ENCODE measurements at places on chromosomes 16 and 17.
A peak's percentile ranks its signal among the peaks of the same experiment; 100 is the strongest.

DNA sequence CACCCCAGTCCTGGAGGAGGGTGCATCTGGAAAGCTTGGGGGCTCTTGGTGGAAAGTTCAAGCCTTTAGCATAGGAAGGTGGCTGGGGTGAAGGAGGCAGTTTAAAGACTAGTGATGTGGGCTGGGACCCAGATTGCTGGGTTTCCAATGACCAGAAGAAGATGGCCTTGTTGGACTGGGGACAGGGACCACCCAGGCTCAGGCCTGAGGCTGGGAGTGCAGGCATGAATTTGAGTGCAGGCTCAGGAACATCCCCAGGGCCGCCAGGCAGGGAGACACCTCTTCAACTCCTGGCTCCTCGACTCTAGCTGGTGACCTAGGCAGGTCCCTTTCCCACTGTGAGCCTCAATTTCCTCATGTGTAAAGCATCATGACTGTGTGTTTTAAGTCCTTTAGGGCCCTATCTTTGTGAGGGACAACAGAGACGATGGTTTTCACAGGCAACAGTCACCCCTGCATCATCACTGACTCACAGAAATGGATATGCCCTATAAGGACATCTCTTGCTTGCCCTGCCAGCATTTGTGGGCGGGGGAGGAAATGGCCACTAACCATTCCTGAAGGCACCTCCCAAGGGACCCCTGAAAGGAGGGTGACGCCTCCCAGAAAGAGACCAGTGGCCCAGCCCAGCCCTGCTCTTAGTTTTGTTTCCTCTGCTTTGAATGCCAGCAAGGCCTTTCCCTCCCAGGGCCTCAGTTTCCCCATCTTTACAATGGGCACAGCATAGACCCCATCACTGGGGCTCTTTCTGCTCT lies 11.1 kb downstream of the NLRC5 start:
- DNase-seq = no peak

- no peak for DNase-seq
Measured at GRCh38 chr16:20874088-20874581, 26.0 kb downstream of the DCUN1D3 start.

GRCh38 chr16:64925166-64925565 lies 196.7 kb downstream of the CDH11 start:
- DNase-seq = no peak

- no peak for DNase-seq
Measured at GRCh38 chr16:75697571-75697970, 3.7 kb downstream of the DUXB start.

GRCh38 chr17:39757931-39758873 lies 20.5 kb downstream of the GRB7 start:
- DNase-seq = no peak

- DNase-seq = peak; percentile 79
Measured at GRCh38 chr17:74431568-74432423, at the start of gene GPRC5C. GPRC5C (plus strand) TSS chr17:74432088; CDS start chr17:74439777, 7,689 bp downstream.

DNA sequence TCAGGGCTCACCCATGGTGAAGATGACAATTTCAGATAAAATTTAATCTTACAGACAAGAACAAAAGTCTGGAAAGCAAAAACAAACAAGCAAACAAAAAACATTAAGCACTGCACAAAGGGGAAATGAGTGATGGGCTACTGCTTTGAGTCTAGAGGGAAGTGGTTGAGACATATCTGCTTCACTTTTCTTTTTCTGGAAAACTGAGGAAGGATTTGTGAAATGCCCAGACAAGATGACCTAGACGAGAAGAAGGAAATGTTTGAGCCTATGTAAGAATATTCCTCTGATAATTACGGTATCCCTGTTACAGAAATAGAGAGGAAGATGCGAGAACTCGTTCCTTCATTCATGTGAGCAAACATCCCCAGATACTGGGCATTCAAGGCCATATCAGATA lies 11.5 kb upstream of the HYDIN start:
- no peak for DNase-seq

- no peak for DNase-seq
Measured at GRCh38 chr17:75295201-75296158, 6.2 kb upstream of the SLC25A19 start.

GRCh38 chr16:62816971-62817519 lies 780.8 kb upstream of the CDH8 start:
- peak; percentile 42 for DNase-seq

GRCh38 chr17:1542316-1542715 lies 20.3 kb downstream of the PITPNA start:
- no peak for DNase-seq

GRCh38 chr17:78289802-78290363 lies 58.5 kb downstream of the TMEM235 start:
- peak; percentile 40 for DNase-seq

DNA sequence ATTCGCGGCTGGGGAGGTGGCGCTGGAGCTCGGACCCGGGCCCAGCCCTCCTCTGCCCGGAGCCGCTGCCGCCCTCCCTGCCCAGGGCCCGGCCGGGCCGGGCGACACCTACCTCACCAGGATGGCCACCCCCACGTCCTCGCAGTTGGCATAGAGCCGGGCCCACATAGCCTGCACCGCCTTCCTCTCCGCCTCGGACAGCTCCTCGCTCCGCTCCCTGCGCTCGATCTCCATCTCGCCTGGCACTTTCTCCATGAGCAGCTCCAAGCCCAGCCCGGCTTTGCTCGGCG lies 276 bp downstream of the CYGB start:
- DNase-seq = no peak

DNA sequence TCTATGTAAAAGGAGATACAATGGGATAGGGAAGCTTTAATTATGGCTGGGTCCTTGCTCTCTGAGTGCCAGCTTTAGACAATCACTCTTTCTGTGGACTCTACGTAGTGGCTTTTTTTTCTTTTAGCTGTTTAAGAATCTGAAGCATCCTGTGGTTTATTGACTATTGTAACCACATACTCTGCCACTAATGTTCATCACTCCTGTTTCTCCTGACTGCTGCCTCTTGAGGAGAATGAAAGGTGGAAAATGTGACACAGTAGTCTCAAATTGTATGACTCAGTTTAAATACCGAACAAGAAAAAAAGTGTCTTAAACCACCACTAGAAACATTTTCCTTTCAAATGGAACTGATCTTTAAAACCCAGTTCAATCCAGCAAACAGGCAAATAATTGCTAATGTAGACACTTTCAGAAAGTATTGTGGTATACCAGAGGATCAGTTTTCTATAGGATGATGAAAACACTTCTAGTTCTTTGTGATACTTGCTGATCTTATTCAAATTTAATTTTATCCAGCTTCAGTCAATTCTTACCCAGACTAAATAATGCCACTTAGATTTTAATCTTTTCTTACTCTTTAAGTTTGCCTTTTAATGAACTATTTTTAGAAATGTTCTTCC lies 302.7 kb upstream of the PMFBP1 start:
- DNase-seq = no peak

GRCh38 chr16:80046261-80046660 lies 445.7 kb upstream of the MAF start:
- no peak for DNase-seq

DNA sequence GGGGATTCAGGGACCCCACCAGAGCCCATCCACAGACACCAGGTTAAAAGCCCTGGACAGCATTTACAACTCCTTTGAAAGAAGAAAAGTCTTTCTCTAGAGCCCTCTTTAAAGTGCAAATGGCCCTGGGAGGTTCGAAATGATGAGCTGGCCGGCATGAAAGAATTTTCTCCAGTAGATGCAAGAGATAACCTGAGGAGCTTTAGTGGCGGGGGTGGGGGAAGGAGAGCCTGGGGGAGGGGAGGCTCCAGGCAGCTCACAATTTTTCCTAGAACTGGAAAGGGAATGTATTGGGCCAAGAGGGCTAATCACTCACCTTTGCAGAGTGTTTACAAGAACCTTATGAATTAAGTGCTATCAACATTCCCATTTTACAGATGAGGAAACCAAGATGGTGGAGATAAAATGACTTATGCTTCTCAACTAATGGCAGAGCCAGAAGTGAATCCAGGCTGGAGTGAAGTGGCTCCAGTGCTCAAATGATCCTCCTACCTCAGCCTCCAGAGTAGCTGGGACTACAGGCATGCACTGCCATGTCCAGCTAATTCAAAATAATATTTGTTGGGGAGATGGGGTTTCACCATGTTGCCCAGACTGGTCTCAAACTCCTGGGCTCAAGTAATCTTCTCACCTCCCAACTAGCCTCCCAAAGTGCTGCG lies 4.2 kb upstream of the CDH1 start:
- no peak for DNase-seq

- no peak for DNase-seq
Measured at GRCh38 chr16:17294856-17295255, 175.9 kb downstream of the XYLT1 start.

DNA sequence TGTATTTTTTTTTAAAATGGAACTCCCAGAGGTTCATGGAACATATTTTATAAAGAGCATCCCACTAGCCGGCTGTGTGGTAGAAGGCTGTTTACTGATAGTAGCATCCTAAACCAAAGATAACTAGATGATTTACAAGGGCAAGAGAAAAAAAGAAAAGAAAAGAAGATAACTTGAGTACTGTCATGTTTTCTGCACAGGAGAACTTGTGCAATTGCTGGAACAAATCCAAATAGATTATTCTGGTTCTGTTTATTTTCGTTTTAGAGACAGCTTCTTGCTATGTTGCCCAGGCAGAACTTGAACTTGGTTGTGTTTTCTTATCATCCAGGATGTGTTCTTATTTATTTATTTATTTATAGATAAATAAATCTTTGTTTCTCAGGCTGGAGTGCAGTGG lies 20.9 kb upstream of the PPM1D start:
- no peak for DNase-seq

GRCh38 chr17:50634224-50634914 lies at the start of gene ABCC3:
ABCC3 (plus strand) TSS chr17:50634881; CDS start chr17:50634937, 56 bp downstream.
- no peak for DNase-seq

DNA sequence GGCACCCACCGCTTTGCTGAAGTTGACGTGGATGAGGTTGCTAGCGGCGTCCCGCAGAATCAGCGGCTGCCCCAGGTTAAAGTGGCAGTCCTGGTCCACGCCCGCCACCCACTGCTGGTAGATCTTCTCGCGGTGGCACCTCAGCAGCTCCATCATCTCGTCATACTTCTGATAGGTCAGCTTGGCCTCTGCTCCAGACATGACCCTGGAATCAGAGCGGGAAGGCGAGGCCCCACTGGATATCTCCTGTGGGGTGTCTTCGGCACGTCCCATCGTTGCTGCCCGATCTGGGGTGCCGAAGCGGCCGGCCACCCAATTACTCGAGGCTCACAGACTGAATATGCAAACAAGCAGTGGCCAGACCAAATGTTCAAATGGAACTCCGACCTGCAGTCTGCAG lies 16.5 kb downstream of the DNAH17 start:
- DNase-seq = no peak

GRCh38 chr17:82216301-82217119 lies 3.9 kb upstream of the CCDC57 start:
- DNase-seq = no peak

DNA sequence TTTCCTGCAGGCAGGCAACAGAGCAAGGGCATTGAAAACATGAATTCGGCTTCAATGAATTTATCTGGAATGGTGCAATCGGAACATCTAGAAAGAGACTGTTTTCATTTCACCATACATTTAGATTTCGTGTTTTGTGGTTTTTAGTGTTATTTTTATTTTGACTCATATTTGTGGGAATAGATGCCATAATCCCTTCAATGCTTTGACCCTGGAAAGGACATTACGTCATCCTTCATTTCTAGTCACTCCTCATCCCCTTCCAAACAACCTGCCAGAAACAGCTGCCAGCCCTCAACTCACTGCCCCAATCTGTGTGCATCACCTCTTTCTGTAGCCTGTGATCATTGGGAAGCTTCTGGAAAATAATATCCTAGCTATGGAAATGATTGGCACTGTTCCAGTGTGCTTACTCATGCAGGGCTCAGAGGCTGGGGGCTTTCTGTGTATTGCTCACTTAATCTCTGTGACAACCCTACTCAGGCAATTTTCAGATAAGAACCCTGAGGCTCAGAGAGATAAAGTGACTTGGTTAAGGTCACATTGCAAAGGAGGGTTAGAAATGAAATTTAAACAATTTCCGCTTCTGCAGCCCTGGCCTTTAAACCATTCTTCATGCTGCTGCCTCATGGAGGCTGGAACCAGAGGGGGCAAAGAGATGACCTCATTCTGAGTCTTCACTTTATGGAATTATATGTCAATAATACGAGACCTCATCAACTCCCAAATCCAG lies 9.5 kb upstream of the KSR1 start:
- no peak for DNase-seq

DNA sequence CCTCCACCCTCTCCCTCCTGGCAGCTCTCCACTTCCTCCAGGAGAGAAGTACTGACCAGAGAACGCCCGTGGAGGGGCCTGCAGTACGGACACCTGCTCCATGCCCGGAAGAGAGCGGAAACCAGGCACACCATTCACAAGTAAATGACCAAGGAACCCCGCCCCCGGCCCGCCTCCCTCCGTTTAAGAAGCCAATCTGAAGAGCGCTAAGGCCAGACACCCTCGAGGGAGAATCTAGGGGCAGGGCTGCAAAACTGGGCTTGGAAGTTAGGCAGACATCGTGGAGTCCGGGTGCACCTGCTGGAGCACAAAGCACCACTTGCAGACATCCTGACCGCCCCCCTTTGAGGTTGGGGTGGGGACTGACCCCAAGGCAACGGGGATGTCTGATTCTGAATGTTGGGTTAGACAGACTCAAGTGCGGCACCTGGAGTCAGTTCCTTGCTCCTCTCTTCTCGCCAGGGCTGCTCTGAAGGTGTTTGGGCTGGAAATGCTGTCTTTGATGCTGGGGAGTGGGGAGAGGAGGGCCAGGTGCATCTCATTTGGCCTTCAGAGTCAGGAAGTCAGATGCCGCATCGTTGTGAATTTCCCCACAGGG lies 964 bp upstream of the FAAP100 start:
- DNase-seq = peak; percentile 87

- peak; percentile 85 for DNase-seq
Measured at GRCh38 chr16:85557971-85558657, 55.0 kb upstream of the GSE1 start.

DNA sequence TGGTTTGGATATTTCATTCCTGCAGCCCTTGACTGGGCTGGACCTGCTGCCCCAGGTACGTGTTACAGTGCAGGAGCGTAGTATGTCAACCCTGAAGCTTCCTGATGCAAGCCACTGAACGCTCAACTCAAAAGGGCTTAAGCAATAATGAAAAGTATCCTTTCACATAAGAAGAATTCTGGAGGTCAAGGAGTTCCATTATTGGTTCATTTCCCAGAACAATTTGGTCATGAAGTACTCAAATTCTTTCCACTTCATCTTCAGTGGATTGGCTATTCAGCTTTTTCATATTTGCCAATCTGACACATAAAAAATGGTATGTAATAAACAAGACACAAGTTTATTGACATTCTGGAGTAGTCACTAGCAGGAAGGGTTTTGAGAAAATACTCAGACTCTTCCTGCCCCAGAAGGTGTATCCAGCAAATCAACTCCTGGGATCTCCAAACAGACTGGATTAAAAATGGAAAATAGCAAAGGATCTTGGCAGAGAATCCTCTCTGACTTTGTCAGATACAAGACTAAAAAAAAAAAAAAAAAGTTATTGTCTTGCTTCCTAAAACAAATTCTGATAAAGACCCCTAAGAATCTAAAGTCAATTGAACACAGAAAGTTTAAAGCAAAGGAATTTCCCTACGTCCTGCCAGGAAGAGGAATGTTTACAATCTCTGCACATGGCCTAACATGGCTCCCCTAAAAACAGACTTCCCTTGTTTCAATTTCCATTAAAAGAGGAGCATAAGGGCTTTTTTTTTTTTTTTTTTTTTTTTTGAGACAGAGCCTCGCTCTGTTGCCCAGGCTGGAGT lies 37.5 kb upstream of the WSB1 start:
- DNase-seq = no peak

- no peak for DNase-seq
Measured at GRCh38 chr17:38746849-38747462, 1.2 kb downstream of the PCGF2 start.

- DNase-seq = no peak
Measured at GRCh38 chr17:74212209-74212912, 1.0 kb upstream of the TTYH2 start.

All from DMS153 (cell line).